CD8-positive, alpha-beta T cell (primary cell): ENCODE measurements at places on chromosomes 5 and 9.

GRCh38 chr5:97986069-97986468, 787.4 kb upstream of the RGMB start:
- no peak for DNase-seq

GRCh38 chr5:7856855-7857254, 5.9 kb upstream of the CFAP90 start:
- no peak for DNase-seq

- no peak for DNase-seq
Measured at GRCh38 chr9:78239506-78239905, 3.6 kb downstream of the CEP78 start.

- DNase-seq, result no peak
Measured at GRCh38 chr9:91419222-91420191, 4.1 kb downstream of the NFIL3 start.

DNA sequence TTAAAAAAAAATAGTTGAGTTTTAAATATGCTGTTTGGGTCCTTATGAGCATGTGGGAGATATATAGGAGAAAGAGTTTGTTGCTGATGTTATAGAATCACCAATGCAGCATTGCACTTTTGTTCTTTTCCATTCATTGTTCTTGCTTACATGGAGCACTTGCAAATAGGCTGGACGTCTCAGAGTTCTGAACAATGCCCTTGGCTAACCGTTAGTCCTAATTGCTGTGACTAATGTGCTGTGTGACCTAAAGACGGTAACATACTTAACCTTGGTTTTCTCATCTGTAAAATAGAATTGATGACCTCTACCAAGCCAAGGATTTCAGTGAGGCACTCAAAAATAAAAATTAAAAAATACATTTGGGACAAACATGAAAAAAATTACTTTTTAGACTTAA, 29.8 kb downstream of the PIK3R1 start:
- no peak for DNase-seq

- no peak for DNase-seq
Measured at GRCh38 chr5:575636-576035, 36.5 kb upstream of the CEP72 start.

DNA sequence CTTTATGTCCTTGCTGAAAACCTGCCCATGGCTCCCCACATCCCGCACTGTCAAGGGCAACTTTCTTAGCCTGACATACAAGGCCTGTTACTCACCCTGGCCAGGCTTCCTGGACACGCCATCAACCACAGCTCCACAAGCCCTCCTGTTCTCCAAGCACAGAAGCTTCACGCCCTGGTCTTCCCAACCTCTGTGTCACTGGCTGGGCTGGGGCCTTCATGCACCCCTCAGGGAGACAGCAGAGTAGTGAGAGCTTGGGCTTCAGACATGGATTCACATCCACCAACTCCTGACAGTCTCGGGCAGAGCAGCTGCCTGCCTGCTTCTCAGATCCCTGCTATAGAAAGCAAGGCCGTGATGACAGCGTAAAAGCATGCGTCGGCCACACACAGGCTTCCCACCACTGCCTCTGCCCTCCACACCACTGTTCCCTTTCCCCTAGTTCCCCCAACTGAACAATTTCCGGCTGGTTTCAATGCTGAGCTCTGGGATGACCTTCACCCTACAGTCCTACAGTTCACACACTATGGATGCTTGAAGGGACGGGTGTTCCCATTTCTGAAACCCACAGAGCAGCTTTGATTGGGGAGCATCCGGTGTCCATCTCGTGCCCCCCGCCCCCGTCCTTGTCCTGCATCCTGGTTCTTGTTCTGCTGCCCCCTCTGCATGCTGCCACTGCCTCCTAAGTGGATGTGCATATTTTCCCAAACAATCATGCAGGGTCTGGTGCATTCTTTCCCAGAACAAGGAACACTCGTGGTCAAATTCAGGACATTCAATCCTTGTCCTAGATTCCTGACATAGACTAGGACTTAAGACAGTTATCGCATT, 33.4 kb upstream of the ADAMTS2 start:
- no peak for DNase-seq
